ENCODE measurements at places on chromosomes 3 and 15. TPM values are rescaled to one million over a fixed set of nuclear protein-coding genes. Genes with fewer than 3 reads are reported as not detected.

The AGBL1 gene
- total RNA-seq, result not detected

The TMCO5A gene
- not detected for total RNA-seq

The TPRG1 gene
- total RNA-seq, result 1.8 TPM

The MRAS gene
- total RNA-seq, result 73.6 TPM

The OR5K2 gene
- not detected for total RNA-seq

The TYRO3 gene
- total RNA-seq, result 14.4 TPM

The CPLX3 gene
- total RNA-seq, result not detected

The IGSF11 gene
- total RNA-seq, result not detected

The LSG1 gene
- 36.6 TPM for total RNA-seq

The SNX33 gene
- 11.2 TPM for total RNA-seq

The GOLGA8M gene
- total RNA-seq, result 2.5 TPM

The TMEM45A gene
- total RNA-seq, result 39.0 TPM

The BFSP2 gene
- total RNA-seq, result not detected

The FBXW12 gene
- total RNA-seq, result not detected

The ITIH4 gene
- total RNA-seq, result 0.66 TPM

The TMEM212 gene
- not detected for total RNA-seq

The SPINK8 gene
- not detected for total RNA-seq

The BCHE gene
- 13.4 TPM for total RNA-seq

The CAMK2N2 gene
- total RNA-seq, result 0.25 TPM

The ERICH6 gene
- not detected for total RNA-seq

The UBAP1L gene
- total RNA-seq, result 1.3 TPM

The EHHADH gene
- total RNA-seq, result 5.6 TPM

The SKIC8 gene
- 78.7 TPM for total RNA-seq

All from uterine smooth muscle cell (primary cell).